ENCODE measurements at places on chromosomes 2 and 18.

- no peak overlapping the region for H3K4me3 ChIP-seq
- DNase-seq: no peak
- peaks cover 2% of the 10 kb centered on the region for H3K27me3 ChIP-seq
These were observed 4.6 kb upstream of the UGP2 start for GRCh38 chr2:63837036-63837594.

GRCh38 chr2:236217926-236218325, 46.3 kb downstream of the ASB18 start:
- no peaks in the 10 kb centered on the region for H3K36me3 ChIP-seq
- DNase-seq: no peak
- H3K4me3 ChIP-seq: no peak overlapping the region
- H3K27me3 ChIP-seq: peaks cover 2% of the 10 kb centered on the region
- H3K27ac ChIP-seq: no peak overlapping the region

- H3K27me3 ChIP-seq: no peaks in the 10 kb centered on the region
- no peak overlapping the region for H3K27ac ChIP-seq
- DNase-seq: no peak
- H3K4me3 ChIP-seq: no peak overlapping the region
These were observed 56.0 kb downstream of the CLHC1 start for GRCh38 chr2:55176094-55176415.

- H3K27me3 ChIP-seq: peaks cover 4% of the 10 kb centered on the region
- no peak for DNase-seq
- H3K27ac ChIP-seq: no peak overlapping the region
- H3K36me3 ChIP-seq: no peaks in the 10 kb centered on the region
- no peaks in the 10 kb centered on the region for H3K4me1 ChIP-seq
These were observed 82.8 kb upstream of the RPL31 start for GRCh38 chr2:100919316-100919715.

DNA sequence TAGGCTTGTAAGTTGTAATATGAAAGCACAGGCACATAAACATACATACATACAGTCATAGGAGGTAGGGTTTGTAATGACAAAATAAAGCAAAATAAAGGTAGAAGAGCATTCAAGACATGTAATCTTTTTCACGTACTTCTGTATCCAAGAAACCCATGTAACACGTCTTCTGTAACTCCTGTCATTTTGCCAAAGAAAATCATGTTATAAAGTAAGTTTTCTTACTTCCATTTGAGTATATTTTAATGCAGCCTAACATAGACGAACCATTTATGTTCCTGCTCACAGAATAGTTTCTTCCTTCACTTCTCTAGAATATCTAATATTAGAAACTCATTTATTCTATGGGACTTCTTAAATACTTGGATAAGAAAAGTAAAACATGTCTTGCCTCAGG, 1884.0 kb upstream of the CELF4 start:
- H3K27me3 ChIP-seq: no peaks in the 10 kb centered on the region
- H3K4me1 ChIP-seq: no peaks in the 10 kb centered on the region
- H3K4me3 ChIP-seq: no peak overlapping the region
- H3K27ac ChIP-seq: no peak overlapping the region

GRCh38 chr18:71115261-71115660, 826.4 kb downstream of the SOCS6 start:
- H3K4me1 ChIP-seq: no peaks in the 10 kb centered on the region
- no peak for DNase-seq
- no peak overlapping the region for H3K27ac ChIP-seq
- no peak overlapping the region for H3K4me3 ChIP-seq
- H3K27me3 ChIP-seq: no peaks in the 10 kb centered on the region

GRCh38 chr2:210863283-210863682, 306.9 kb downstream of the CPS1 start:
- no peak for DNase-seq
- no peaks in the 10 kb centered on the region for H3K36me3 ChIP-seq
- H3K4me3 ChIP-seq: no peak overlapping the region

GRCh38 chr2:96529376-96530143, 7.0 kb upstream of the ARID5A start:
- peaks cover 1% of the 10 kb centered on the region for H3K36me3 ChIP-seq
- H3K27me3 ChIP-seq: peaks cover 1% of the 10 kb centered on the region
- H3K4me1 ChIP-seq: peaks cover 93% of the 10 kb centered on the region
- DNase-seq: no peak

- H3K36me3 ChIP-seq: no peaks in the 10 kb centered on the region
- no peak for DNase-seq
- H3K4me1 ChIP-seq: no peaks in the 10 kb centered on the region
- no peak overlapping the region for H3K27ac ChIP-seq
- H3K27me3 ChIP-seq: peaks cover under 1% of the 10 kb centered on the region
These were observed 371.7 kb upstream of the MEX3C start for GRCh38 chr18:51569153-51569552.

GRCh38 chr2:144509001-144509878, 10.7 kb downstream of the ZEB2 start:
- no peak overlapping the region for H3K27ac ChIP-seq
- H3K36me3 ChIP-seq: no peaks in the 10 kb centered on the region
- peaks cover 32% of the 10 kb centered on the region for H3K27me3 ChIP-seq
- H3K4me3 ChIP-seq: no peak overlapping the region
- no peak for DNase-seq

- no peak overlapping the region for H3K27ac ChIP-seq
- H3K36me3 ChIP-seq: no peaks in the 10 kb centered on the region
- DNase-seq: no peak
- no peaks in the 10 kb centered on the region for H3K4me1 ChIP-seq
- H3K4me3 ChIP-seq: no peak overlapping the region
- H3K27me3 ChIP-seq: no peaks in the 10 kb centered on the region
These were observed 153.4 kb upstream of the SOX11 start for GRCh38 chr2:5538772-5539171.

DNA sequence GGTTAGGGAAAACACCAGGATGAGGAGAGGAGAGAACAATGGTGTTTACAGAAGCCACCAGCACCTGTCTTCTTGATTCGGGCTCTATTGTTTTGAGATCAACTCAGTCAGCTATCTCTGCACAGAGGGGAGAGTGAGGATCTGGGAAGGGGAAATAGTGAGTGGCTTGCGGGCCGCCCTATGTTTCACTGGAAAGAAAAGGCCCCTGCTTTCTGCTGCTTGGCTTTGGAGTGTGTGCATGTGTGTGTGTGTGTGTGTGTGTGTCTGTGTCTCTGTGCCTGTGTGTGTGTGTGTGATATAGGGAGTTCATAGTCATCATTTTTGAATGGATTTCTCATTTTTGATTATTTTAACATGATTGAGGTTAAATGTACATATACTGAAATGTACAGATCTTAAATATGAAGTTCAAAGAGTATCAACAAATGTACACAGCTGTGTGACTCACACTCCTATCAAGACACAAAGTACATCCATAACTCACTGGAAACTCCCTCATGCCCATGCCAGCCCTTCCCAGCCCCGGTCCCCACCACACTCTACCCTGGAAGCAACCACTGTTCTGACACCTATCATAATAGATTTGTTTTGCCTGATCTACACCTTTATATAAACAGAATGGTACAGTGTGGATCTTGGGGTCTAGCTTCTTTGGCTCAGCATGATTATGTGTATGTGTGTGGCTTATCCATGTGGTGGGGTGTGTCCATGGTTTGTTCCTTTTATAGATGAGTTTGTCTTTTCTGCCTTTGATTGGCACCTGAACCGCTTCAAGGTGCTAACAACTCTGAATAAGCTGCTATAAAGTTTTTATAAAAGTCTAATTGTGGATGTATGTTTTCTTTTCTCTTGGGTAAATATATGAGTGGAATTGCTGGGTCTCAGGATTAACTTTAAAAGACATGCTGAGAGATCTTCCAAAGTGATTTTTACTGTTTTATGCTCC, 258.3 kb downstream of the SETBP1 start:
- no peak overlapping the region for H3K27ac ChIP-seq
- peaks cover 6% of the 10 kb centered on the region for H3K27me3 ChIP-seq
- DNase-seq: no peak
- no peaks in the 10 kb centered on the region for H3K4me1 ChIP-seq
- H3K4me3 ChIP-seq: no peak overlapping the region
- peaks cover 1% of the 10 kb centered on the region for H3K36me3 ChIP-seq

GRCh38 chr2:17763641-17764333, 9.8 kb downstream of the GEN1 start:
- peaks cover 9% of the 10 kb centered on the region for H3K4me1 ChIP-seq
- H3K36me3 ChIP-seq: peaks cover 25% of the 10 kb centered on the region
- no peaks in the 10 kb centered on the region for H3K27me3 ChIP-seq

- no peak for DNase-seq
- peaks cover 22% of the 10 kb centered on the region for H3K36me3 ChIP-seq
- peaks cover 14% of the 10 kb centered on the region for H3K4me1 ChIP-seq
- no peak overlapping the region for H3K27ac ChIP-seq
These were observed 87.0 kb downstream of the FARSB start for GRCh38 chr2:222568865-222569264.

DNA sequence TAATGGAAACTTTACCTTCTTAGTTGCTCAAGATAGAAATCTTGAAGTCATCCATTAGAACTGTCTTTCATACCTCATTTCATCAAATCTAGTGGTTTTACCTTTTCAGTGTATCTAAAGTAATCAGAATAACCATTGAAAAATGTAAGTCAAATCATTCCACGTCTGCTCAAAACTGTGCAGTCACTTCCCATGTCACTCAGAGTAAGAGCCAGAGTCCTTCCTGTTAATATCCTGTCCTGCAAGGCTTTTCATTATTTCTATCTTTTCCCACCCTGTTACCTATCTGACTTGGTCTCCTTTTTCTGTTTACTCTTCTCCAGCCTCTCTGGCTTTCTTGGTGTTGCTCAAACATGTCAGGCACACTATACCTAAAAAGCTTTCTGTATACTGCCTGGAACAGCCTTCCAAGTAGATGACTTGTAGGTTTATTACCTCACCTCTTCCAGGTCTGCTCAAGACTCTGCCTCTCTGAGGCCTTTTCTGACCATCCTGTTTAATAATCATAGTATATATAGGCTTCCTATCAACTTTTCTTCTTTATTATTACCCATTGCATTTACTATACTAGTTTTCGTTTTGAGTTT, 3.4 kb downstream of the C2orf69 start:
- no peak overlapping the region for H3K27ac ChIP-seq
- H3K27me3 ChIP-seq: no peaks in the 10 kb centered on the region
- H3K4me3 ChIP-seq: peak overlapping the region; percentile 37
- peaks cover 42% of the 10 kb centered on the region for H3K36me3 ChIP-seq
- no peak for DNase-seq

DNA sequence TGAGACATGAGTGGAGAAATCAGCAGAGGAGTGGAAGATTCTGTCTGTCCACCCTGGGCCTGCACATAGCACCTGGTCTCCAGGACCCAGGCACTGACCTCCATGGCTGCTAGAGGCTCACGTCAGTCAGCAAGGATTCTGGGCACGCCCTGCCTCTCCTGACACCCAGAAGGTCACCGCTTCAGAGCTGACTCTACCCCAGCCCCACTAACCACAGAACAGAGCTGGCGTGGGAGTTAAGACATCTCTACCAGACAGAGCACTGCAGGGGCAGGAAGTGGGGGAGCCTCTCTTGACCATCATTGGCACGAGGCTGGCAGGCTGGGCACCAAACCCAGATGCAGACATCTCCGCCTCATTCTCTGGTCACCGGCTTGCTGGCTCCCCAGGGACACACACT, 3.0 kb downstream of the ADCY3 start:
- peaks cover 16% of the 10 kb centered on the region for H3K36me3 ChIP-seq
- H3K27ac ChIP-seq: no peak overlapping the region
- peaks cover 32% of the 10 kb centered on the region for H3K4me1 ChIP-seq
- no peak overlapping the region for H3K4me3 ChIP-seq
- no peak for DNase-seq
- H3K27me3 ChIP-seq: no peaks in the 10 kb centered on the region

DNA sequence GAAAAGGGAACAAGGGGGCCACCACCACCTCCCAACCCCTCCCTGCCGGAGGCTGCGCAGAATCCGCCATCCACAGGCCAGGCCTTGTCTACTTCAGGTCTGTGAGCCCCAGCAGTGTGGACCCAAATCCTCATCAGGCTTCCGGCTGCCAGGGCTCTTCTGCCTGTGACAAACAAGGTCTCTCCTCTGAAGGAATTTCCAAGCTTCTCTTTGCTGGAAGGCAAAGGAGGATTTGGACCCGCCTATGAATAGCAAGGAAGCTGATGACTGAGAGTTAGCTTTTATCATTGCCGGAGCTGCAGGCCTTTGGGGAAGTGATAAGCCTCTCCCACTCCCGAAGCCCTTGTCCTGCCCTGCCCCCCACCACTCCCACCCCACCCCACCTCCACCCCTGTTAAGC, 93.7 kb upstream of the SH3BP4 start:
- no peak overlapping the region for H3K27ac ChIP-seq
- no peak overlapping the region for H3K4me3 ChIP-seq

DNA sequence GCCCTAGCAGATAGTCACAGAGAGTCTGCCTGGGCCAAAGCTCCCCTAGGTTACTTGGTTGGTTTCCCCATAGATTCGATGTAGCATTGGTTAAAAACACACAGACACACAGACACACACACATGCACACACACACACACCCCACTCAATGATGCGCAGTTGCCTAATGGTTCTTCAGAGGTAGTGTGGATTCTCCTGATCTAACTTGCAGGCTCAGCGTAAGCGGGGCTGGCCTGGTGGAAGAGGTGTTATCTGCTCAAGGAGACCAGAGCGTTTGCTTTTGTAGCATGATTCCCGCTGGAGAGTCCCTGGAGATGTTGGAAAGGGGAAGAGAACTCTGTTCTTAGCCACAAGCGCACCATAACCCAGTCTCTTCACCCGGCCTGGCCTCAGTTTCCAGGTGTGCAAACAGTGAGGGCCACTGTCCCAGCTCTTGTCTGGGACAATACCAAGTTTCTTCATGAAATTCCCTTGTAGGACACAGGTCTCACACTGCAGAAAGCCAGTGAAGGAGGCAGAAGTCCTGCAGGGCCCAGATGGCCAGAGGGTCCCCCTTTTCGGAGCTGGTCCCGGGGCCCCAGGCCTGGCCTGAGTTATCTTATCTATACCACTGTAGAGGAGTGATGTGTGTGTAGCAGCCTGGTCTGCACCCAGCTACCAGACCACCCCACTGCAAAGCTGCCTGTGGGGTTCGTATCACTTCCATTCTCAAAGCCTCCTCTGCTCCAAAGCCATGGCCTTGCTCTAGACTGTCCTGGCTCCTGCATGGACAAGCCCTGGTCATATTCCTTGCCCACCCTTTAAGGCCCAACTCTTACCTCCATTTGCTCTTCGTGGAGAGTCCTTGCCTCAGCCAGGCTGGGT, 3.7 kb downstream of the ACKR3 start:
- no peaks in the 10 kb centered on the region for H3K36me3 ChIP-seq
- no peak for DNase-seq
- H3K27ac ChIP-seq: no peak overlapping the region
- H3K27me3 ChIP-seq: peaks cover 11% of the 10 kb centered on the region

- peaks cover 2% of the 10 kb centered on the region for H3K27me3 ChIP-seq
- no peak for DNase-seq
- H3K4me1 ChIP-seq: no peaks in the 10 kb centered on the region
- no peak overlapping the region for H3K4me3 ChIP-seq
These were observed 160.6 kb upstream of the SMAD7 start for GRCh38 chr18:49111191-49111988.

- H3K4me3 ChIP-seq: no peak overlapping the region
- no peaks in the 10 kb centered on the region for H3K27me3 ChIP-seq
- no peaks in the 10 kb centered on the region for H3K4me1 ChIP-seq
- DNase-seq: no peak
- no peak overlapping the region for H3K27ac ChIP-seq
These were observed 238.0 kb upstream of the COPS8 start for GRCh38 chr2:236847538-236848263.

- H3K4me3 ChIP-seq: no peak overlapping the region
- H3K36me3 ChIP-seq: peaks cover 17% of the 10 kb centered on the region
- peaks cover 27% of the 10 kb centered on the region for H3K4me1 ChIP-seq
- H3K27me3 ChIP-seq: no peaks in the 10 kb centered on the region
These were observed 3.1 kb downstream of the GGCX start for GRCh38 chr2:85558160-85558559.

- H3K4me3 ChIP-seq: no peak overlapping the region
- DNase-seq: no peak
- no peaks in the 10 kb centered on the region for H3K27me3 ChIP-seq
- H3K4me1 ChIP-seq: no peaks in the 10 kb centered on the region
- no peak overlapping the region for H3K27ac ChIP-seq
These were observed 379.4 kb downstream of the CDH2 start for GRCh38 chr18:27797484-27797883.
